CD4-positive, alpha-beta T cell treated with Interleukin-4 for 1 hour (primary cell): ENCODE measurements at places on chromosomes 12 and 14.
A peak's percentile ranks its signal among the peaks of the same experiment; 100 is the strongest.

GRCh38 chr12:111636209-111636945 lies 37.3 kb upstream of the ATXN2 start:
- DNase-seq: no peak

- no peak for DNase-seq
Measured at GRCh38 chr14:37936971-37937370, 270.7 kb upstream of the SSTR1 start.

DNA sequence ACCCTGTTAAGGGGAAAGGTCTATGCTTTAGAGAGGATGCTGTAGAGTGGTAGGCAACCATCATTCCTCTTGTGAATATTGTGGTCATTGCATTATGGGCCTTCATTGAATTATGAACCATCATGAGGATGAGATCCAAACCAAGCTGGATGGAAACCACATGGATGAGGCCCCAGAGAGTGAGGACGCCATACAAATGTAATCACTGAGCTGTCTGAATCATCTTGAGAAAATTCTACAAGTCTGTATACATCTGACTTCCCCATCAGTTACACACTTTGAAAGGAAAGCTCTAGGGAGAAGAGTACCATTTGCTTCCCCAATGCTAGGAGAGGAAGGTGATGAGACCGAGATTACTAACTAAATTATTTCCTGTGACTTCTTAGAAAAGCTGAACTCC lies 172.9 kb downstream of the CACNA1C start:
- DNase-seq: no peak

DNA sequence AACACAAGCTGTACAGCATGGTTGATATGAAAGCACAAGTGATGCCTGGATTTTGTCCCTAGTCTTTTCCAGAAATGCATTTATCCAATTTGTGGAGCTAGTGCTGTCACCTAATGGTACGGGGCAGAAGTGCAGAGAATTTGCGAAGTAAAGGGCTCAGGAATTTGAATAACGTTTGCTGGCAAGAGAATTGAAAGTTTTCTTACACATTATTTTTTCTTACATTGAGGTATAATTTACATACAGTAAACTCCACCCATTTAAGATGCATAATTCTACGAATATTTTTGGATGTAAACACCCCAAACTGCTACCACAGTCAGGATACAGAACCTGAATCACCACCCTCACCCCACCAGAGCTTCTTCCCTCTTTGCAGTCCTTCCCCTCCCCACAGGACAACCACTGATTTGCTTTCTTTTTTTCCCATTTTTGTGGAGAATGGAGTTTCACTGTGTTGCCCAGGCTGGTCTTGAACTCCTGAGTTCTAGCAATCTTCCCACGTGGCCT lies 3.5 kb downstream of the AICDA start:
- DNase-seq: no peak

DNA sequence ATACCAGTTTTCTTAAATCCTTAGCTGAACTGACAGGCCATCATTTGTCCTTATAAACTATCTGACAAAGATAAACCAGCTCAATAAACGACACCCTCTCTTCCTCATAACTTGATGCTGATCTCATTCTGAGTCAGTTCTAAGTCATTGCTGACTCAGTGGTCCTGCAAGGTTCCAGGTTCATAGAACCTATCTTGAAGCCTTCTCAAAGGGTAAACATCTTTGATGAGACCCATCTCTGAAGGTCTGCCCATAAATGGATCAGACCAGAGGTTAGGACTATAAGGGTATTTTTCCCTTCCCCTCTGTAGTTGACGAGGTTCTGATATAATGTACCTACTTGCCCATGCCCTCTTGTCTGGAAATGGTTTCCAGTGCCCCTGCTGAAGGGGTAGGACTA lies 11.9 kb downstream of the NAA25 start:
- DNase-seq: no peak

- DNase-seq: no peak
Measured at GRCh38 chr12:124679533-124680371, 112.3 kb upstream of the NCOR2 start.

GRCh38 chr14:75427482-75428229 lies at the start of gene JDP2:
Gene JDP2, plus strand, starts transcription at chr14:75428022. Its CDS starts 9,899 bp downstream, at chr14:75437921.
- DNase-seq: peak; percentile 34

- no peak for DNase-seq
Measured at GRCh38 chr14:24725311-24725710, 91.3 kb upstream of the GZMB start.

- DNase-seq: no peak
Measured at GRCh38 chr14:79670811-79671210, 540.5 kb downstream of the DIO2 start.

- DNase-seq: no peak
Measured at GRCh38 chr12:69935651-69936100, 110.6 kb downstream of the MYRFL start.

DNA sequence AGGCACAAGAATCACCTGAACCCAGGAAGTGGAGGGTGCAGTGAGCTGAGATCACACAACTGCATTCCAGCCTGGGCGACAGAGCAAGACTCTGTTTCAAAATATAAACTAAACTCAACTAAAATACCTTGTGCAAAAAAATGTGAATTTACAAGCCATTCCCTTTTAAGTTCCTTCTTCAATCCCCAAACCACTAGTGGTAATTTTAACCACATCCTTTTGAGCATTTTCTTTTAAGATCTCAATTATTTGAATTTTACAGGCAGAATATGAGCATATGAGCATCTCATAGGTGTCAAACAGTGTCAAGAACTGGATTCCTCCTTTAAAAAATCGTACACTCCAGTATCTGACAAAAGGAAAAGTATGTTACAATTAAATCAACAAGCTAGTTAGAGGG lies 57.0 kb upstream of the NPFF start:
- DNase-seq: peak; percentile 9

GRCh38 chr12:5377997-5378592 lies 53.8 kb upstream of the NTF3 start:
- no peak for DNase-seq

DNA sequence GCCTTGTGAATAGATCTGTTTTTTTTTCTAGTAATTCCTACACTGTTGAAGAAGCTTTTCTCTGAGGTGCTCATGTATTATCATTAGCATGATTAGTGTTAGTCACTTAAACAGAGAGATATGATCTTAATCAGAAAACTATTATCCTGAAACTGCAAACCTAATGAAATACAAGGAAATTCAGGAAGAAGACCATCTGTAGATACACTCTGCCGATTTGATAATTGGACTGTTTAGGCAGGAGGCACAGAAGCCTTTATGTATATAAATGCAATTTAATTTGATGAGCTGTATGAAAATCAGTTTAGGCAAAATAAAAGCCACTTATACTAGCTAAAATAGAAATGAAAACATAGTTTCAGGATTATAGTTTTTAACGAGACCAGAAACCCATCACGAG lies 23.3 kb downstream of the PDZRN4 start:
- no peak for DNase-seq

DNA sequence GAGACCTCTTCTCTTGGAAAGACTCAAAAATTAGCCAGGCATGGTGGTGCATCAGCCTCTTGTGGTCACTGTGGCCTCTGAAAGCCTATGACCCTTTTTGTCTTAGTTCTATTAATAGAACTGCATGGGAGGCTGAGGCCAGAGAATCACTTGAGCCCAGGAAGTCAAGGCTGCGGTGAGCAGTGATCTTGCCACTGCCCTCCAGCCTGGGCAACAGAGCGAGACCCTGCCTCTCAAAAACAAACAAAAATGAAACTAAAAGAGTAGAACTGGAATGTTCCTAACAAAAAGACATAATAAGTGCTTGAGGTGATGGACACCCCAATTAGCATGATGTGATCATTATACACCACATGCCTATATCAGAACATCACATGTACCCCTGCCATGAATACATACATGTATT lies 197.0 kb upstream of the EEA1 start:
- no peak for DNase-seq

DNA sequence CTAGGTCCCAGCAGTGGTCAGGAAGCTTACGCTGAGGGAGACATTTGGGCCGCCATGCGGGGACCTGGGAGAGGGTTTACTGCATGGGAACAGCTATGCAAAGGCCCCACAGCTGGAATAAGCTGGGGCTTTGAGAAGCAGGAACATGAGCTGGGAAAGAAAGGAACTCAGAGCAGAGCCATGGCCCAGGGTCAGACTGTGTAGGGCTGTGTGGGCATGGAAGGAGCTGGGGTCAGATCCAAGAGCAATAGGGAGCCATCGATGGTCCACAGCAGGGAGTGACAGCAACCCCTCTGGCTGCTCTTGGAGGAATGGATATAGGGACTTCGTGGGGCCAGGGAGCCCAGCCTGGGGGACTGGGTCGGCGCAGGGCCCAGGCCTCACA lies 151.6 kb downstream of the ADGRD1 start:
- no peak for DNase-seq

- no peak for DNase-seq
Measured at GRCh38 chr12:102950950-102951619, 6.4 kb upstream of the ASCL1 start.

DNA sequence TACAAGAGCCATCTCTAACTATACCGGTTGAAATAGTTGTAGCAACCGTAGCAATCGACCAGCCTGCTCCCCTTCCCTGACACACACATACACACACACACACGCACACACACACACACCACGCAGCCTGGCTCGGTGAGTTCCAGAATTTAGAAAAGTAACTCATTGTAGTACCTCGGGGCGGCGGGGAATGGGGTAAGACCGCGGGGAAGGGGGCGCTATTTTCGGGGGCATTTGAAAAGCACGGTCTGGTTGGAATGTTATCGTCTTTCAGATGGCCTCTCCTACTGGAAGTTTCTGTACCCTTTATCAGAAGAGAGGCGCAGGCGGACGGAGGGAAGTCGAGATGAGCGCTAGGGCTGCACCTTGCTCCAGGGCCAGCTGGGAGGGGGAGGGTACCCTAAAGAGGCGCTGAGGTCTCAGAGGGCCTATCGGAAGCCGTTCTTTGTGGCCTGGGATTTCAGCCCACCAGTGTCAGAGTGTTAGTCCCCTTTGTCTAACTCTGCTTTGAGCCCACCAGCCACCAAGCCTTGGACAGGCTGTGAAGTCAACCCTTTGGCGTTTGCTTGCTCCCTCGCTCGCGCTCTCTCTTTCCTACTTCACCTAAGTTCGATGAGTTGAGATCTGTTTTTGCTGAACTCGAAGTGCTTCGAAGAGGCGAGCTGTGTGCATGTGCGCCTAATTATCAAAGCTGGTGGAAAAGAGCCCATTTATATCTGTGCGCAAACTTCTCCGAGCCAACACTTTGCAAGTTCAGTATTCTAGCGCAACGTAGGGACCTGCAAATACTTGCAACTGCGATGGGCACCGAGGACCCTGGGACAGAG lies 837 bp downstream of the COL2A1 start:
- DNase-seq: no peak

GRCh38 chr12:90090929-90091651 lies 382.5 kb upstream of the ATP2B1 start:
- DNase-seq: no peak
